ENCODE measurements at places on chromosomes 2 and 18.
A peak's percentile ranks its signal among the peaks of the same experiment; 100 is the strongest.

DNA sequence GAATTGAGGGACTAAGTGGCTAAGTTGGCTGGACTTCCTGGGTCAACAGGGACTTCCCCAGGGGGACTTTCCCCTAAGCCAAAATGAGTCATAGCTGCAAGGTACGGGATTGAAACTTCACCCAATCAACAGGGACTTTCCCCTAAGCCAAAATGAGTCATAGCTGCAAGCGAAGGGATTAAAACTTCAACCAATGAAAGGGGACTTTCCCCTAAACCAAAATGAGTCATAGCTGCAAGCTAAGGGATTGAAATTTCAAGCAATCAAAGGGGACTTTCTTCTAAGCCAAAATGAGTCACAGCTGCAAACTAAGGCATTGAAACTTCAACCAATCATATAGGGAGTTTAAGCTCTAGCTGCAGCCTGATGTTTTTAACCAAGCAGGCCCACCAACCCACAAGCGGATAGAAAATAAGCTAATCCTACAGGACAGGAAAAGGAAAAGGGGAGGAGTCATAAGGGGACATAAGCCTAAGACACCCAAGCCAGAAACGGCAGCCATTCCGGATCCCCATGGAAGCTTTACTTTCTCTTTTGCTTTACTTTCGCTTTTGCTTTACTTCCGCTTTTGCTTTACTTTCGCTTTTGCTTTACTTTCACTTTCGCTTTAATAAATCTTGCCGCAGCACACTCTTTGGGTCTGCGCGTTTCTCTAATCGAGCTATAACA, 1375.4 kb upstream of the CELF4 start:
- DNase-seq = no peak

- no peak for DNase-seq
These were observed 80.6 kb upstream of the EML6 start for GRCh38 chr2:54642677-54643430.

DNA sequence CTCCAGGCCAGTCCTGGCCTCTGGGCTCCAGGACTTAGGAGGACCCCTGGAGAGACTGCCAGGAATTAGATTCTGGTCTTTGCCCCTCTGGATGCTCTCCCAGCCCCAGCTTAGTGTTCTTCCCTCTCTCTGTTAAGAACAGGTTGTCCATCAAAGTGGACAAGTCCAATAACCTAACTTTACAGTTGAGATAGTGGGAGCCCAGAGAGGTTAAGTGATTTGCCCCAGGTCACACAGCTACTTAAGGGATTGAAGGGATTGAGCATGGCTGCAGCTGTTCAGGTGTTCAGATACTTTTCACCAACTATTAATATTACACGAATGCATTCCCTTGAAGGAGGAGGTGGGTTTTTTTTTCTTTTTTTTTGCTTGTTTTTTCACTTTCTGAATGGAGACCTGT, 57.6 kb downstream of the EDAR start:
- DNase-seq = no peak

- DNase-seq = no peak
These were observed 51.5 kb downstream of the FHOD3 start for GRCh38 chr18:36348971-36349417.

- DNase-seq = no peak
These were observed 1579.7 kb upstream of the SLC39A10 start for GRCh38 chr2:194077366-194077765.

GRCh38 chr2:180376066-180376465, 369.0 kb upstream of the CWC22 start:
- DNase-seq = no peak

DNA sequence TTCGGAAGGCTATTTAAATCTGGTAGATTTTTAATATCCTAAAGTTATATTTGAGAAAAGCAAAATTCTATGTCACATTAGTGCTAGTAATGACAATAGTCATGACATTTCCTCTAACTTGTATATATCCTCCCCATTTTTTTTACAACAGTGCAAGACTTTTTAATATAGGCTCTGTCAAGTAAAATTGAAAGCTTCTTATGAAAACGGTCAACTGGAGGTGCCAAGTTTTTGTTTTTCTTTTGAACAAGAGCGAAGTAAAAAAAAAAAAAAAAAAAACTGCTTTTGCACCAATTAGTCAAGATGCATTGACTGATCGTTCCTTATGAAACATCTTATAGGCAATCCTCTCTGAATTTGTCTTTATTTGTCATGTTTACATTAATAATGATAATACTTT, 389.3 kb downstream of the STK39 start:
- no peak for DNase-seq

DNA sequence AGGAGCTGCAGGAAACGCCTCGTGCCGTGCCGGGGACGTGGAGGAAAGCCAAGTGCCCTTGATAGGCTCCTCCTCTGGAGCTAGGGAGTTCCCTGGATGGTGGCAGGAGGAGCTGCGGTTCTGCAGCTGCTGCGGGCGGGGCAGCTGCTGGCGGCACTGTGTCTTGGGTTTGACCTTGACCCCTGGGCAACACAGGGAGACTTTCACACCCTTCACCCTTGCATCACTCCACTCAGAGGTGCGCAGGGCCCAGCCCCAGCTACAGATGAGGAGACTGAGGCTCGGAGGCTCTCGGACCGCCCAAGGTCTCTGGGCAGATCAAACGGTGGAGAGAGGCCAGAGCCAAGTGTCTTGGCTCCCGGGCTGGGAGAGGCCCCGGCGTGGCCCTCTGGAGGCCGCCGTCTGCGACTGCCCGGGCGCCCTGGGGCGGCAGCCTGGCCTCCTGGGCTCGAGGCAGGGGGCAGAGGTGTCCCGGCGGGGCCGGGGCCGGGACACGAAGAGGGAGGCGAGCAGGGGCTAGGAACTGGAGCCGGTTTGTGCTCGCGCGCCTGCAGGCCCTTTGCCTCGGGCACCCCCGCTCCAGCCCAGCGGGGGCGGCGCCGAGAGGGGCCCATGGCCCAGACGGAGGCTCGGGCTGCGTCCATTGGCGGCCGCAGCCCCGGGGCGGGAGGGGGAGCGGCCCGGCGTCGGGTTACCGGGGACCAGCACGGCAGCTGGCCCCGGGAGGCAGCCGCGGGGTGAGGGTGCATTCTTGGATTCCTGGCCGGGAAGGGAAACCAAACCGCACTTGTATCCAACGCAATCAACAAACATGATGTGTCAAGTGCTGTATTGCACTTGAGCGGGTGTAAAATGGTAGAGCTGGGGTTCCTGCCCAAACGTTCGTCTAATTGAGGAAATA, 129.6 kb upstream of the SLC1A4 start:
- DNase-seq = peak; percentile 92

DNA sequence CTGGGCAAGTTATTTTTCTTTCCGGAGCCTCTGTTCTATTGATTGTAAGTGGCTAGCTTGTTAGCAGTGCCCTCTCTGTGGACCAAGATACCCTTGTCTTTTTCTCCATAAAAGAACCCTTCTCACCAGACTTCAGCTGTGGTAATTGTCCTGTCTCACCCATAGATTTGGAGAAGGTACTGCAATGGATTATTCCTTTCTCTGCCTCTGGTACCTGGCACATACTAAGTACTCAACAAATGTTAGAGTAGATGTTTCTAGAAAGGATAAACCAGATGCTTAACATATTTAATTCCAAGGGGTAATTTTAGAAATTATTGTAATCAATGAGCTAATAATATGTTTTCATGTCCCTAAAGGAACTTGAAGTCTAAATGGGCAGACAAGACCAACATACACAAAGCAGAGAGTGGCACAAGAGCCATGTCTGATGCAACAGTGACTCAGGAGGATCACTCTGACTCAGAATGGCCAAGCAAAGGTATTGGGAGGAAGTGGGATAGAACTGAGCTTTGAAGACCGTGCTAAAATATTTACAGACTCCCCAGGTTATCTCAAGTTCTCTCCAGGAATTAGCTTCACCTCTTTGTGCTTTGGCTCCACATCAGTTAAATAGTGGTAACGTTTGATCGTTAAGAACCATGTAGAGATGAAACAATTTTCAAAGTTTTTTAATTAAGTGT, 129.7 kb upstream of the OSR1 start:
- DNase-seq = no peak

DNA sequence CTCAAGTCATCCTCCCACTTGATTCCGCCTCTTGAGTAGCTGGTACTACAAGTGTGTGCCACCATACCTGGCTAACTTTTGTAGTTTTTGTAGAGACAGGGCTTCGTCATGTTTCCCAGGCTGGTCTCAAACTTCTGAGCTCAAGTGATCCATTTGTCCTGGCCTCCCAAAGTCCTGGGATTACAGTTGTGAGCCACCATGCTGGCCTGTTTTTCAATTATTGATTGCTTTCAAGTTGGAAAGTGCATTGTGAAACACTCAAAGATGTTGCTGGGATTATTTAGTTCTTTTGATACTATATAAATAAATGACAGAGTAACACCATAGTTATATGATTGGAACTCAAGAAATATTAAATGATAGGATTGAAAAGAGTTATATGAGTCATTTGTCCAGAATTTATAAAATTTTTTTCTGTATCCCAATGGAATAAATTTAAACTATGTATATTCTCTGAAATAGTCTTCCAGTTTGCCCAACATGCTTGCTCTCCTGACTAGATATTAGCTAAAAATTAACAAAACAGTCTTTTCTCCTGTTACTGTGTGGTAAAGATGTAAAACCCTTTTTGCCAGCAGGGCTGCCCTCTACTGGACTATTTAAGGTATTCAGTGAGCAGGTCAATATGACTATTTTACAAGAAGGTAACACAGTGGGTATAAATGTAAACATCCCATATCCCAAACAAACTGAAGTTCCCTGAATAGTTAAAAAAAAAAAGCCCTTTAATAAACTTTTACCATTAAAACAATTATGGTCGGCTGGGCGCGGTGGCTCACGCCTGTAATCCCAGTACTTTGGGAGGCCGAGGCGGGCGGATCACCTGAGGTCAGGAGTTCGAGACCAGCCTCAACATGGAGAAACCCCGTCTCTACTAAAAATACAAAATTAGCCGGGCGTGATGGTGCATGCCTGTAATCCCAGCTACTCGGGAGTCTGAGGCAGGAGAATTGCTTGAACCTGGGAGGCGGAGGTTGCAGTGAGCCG, 42.7 kb downstream of the ACSL3 start:
- peak; percentile 11 for DNase-seq

GRCh38 chr2:236403811-236404210, 139.6 kb upstream of the ASB18 start:
- no peak for DNase-seq

DNA sequence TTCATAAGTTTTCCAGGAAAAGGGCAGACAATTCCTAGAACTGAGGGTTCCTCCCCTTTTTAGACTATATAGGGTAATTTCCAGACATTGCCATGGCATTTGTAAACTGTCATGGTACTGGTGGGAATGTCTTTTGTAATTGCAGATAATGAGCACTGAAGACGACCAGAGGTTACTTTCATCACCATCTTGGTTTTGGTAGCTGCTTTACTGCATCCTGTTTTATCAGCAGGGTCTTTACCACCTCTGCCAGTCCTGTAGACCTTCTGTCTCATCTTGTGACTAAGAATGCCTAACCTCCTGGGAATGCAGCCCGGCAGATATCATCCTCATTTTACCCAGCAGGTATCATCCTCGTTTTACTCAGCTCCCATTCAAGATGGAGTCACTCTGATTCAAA, 583.9 kb upstream of the KLHL29 start:
- DNase-seq = no peak

DNA sequence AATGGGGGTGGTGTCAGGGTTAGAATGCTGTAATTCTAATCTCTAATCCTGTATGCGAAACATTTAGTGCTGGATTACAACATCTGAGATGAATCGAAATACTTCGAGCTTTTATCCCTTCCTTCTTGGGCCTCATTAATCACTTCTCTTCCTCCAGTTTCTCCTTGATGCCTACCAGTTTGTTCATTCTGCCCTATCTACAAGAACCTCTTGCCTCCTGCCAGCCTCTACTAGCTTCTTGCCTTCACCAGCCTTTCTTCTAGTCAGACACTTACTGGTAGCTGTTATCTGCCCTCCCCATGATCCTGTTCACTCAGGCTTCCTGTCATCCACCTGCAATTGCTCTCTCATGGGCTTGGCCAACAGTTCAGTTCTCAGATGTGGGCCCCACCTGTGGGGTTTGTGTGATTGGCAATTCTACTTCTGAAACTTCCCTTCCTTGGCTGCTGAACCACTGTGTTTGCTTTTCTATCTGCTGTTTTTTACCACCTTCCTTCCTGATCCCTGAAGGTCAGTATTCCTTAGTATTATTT, 15.4 kb upstream of the FARP2 start:
- no peak for DNase-seq

GRCh38 chr2:39164089-39164488, 43.2 kb upstream of the SOS1 start:
- DNase-seq = no peak

GRCh38 chr2:218003981-218004419, 1.2 kb upstream of the TNS1 start:
- DNase-seq = no peak

Data from K562 (cell line).